Glutamatergic neuron (in vitro differentiated cells): ENCODE measurements at places on chromosomes 11 and 22.

DNA sequence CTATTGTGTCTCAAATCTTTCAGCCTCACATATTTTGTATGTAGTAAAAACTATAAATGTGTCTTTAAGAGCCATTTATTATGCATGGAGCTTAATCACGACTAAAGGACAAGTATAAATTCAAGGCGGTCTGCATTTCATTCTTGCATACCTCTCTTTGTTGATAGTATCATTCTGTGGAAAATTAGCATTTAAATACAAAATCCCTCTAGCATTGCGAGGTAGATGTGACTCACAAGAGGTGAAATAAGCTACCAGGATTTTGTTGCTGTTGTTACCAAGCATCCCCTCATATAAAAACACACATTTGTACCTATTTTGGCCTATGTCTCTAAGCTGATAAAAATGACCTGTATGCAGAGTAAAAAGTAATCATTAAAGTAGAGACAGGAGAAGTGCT is 537.4 kb upstream of the LUZP2 start:
- no peak for DNase-seq

DNA sequence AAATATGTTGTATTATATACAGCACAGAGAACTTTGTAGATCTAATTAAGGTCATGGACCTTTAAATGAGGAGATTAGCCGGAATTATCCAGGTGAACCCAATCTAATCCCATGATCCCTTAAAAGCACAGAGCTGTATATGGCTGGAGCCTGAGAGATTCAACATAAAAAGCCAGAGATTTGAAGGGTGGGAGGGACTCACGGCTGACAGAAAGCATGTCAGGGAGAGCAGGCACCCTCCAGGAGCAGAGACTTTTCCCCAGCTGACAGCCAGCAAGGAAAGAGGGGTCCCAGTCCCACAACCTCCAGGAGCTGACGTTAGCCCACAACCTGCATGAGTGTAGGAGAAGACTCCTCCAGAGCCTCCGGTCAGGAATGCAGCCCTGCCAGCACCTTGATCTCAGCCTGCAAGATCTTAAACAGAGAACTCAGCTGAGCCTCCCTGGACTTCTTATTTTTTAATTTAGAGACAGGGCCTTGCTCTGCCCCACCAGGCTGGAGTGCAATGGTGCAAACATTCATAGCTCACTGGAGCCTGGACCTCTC is 20.0 kb upstream of the ADA2 start:
- no peak for DNase-seq

DNA sequence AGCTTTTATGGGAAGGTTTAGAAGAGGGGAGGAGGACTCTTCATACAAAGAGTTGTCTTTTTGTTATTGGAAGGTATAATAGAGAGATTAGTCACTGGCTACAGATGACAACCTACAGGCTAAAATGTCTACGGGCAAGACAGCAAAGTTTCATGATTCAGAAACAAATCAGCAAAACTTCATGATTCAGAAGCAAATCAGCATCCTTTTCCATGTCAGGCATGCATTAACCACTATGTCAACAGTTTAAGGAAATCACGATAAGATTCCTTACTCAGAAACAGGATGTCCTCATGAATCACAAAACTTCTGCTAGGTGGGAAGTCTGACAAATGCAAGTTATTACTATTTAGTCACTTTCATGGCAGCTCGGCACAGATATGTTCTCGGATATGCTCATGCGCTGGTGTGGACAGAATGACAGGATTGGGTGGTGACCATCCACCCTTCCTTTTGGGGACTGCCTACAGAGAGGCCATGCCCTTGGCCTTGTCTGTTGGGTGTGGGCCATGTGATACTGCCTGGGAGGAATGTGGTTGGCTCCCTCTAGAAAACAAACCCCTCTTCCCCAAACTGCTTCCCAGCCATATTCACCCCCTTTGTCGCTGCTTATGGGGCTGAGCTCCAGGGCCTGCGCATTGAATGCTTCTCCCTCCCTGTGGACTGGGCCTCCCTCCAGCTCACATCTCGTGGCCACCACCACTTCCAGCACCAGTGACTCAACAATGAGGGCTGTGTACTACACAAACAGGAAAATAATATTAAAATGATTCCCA is 10.1 kb downstream of the C11orf91 start:
- DNase-seq, result no peak

DNA sequence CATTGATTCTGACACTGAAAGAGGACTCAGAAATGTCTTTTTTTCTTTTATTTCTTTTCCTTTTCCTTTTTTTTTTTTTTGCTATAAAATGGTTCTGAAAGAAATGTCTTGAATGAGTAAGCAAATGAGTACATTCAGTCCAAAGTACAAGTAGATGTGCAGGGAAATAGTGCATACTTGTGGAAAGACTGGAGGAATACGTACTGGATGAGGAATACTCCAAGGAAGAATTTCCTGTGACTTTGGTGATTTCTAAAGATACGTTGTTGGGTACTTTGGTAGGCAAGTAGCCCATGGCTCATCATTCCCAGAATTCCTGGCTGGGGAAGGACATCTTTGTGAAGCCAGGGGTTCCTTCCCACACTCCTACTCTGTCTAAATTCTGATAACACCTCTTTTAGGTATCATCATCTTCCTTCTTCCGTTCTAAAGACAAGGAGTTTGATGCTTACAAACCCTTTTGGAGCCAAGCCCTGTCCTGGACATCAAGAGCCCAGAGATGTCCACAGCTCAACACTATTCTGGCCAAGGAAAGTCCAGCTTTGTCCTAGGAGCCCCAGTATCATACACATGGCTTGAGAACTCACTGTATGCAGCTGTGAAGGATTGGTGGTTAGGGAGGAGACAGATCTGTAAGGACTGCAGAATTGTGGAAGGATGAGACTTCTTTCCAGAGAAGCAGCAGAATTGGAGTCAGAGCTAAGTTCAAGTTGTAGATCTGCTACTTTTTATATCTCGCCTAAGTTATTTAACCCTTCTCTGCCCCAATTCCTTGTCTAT is 4.8 kb upstream of the NUP98 start:
- DNase-seq, result no peak

- DNase-seq, result no peak
These were observed 11.0 kb downstream of the TANGO2 start for GRCh38 chr22:20031732-20032406.
